ENCODE measurements at places on chromosomes 2 and 18.

GRCh38 chr2:71603311-71603811, 150.0 kb downstream of the DYSF start:
- DNase-seq = peak; percentile 59

GRCh38 chr2:34901739-34902138, 1302.6 kb upstream of the FAM98A start:
- DNase-seq = no peak

GRCh38 chr2:55076721-55077120, 26.5 kb upstream of the RTN4 start:
- no peak for DNase-seq

GRCh38 chr2:36708041-36708741, 11.7 kb downstream of the VIT start:
- peak; percentile 61 for DNase-seq

DNA sequence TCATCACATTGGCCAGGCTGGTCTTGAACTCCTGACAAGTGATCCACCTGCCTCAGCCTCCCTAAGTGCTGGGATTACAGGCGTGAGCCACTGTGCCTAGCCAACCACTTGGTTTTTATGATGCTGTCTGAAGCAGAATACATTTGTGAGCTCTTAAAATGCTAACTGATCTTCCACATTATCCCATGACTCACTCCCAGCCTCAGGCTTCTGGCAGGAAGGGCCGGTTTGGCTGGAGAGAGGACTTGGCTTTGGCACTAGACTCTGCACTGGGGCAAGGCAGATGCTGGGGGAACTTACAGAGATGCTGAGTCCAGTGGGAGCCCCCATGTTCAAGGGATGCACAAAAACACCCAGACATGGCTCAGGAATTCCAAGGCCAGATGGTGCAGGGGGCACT, 40.5 kb upstream of the SH3BP4 start:
- DNase-seq = no peak

- DNase-seq = no peak
Observed at GRCh38 chr2:122081751-122082150, 326.3 kb downstream of the TSN start.

DNA sequence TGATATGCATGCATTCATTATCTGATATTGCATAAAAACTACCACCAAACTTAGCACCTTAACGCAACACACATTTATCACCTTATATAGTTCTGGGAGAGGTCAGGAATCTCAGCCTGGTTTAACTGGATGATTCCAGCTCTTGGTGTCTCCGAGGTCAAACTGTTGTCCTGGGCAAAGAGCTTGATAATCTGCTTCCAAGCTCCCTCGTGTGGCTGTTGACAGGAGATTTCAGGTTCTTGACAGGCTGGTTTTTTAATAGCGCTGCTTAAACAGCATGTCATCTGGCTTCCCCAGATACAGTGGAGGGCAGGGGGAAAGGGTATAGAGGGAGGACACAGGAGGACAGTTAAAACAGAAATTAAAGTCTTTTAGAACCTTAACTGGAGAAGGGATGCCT, 785.0 kb downstream of the CNTNAP5 start:
- DNase-seq = no peak

- no peak for DNase-seq
Observed at GRCh38 chr2:237315170-237315828, 98.7 kb downstream of the COL6A3 start.

GRCh38 chr2:648476-649424, 28.5 kb downstream of the TMEM18 start:
- no peak for DNase-seq

DNA sequence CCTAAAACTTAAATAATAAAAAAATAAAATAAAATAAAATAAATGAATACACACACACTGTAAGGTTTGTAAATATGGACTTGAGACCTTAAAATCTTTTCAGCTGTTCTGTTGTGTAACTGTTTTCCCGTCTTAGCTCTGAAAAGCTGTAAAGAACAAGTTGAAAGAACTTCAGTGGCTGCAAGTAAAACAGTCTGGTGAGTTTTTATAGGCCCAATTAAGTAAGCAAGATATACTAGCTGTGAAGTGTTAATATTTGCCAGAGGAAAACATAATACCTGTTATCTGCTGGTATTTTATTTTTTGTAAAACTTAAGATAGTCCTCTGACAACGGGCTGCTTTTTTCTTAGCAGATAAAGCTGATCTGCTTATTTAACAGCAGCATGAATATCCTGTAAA, 176.9 kb upstream of the NRP2 start:
- no peak for DNase-seq

GRCh38 chr2:128736046-128736688, 417.5 kb upstream of the HS6ST1 start:
- no peak for DNase-seq

DNA sequence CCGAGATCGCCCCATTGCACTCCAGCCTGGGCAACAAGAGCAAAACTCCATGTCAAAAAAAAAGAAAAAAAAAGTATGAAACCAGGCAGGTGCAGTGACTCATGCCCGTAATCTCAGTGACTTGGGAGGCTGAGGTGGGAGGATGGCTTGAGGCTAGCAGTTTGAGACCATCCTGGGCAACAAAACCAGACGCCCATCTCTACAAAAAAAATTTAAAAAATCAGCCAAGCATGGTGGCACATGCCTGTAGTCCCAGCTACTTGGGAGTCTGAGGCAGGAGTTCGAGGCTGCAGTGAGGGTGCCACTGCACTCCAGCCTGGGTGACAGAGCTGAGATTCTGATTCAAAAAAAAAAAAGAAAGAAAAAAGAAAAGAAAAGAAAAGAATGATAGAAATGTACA, 277.8 kb downstream of the MYCN start:
- no peak for DNase-seq

- DNase-seq = peak; percentile 79
Observed at GRCh38 chr2:236972491-236973342, 113.0 kb upstream of the COPS8 start.

DNA sequence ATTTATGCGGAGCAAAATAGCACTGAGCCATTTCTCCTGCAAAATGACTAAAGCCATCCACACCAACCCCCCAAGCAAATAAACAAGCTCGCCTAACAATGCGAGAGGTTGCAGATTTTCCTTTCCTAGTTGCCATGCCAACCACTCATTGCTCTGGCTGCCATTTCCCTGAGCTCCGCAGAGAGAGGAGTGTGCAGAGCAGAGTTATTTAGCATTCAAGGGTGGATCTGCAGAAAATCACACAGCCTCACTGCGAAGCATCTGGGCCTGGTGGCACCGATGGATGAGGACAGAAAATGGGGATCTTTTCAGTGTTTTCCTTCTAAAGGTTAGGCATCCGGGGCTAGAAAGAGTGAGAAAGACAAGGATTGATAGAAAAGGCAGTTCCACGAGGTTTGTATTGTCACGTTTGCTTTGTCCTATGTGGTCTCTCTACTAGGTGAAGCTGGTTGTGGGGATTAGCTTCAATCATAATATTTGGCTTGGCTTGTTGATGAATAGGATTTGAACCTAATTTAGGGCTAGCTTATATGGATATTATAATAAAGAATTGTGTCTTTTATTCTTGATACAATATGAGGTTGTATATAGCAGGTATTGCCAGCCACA, 110.2 kb upstream of the UNC80 start:
- DNase-seq = no peak

GRCh38 chr2:121550669-121551068, 20.0 kb downstream of the RNU4ATAC start:
- DNase-seq = no peak

DNA sequence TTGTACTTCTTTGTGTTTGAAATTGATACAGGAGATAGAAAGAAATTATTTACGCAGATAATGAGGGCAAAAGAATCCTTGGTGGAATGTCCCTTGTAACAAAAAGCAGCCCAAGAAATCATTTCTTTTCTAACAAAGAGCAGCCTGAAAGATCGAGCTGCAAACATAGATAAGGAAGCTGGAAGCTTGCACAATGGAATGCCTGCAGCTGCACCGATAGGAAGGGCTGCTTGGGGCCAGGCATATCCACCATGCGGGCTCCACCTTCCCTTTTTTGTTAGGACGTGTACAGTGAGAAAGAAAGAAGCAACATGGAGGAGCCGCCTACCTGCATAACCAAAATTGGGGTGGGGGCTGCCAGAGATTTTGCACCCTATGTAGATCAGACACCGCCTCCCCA, 568.7 kb downstream of the METTL4 start:
- no peak for DNase-seq

- no peak for DNase-seq
Observed at GRCh38 chr18:77089723-77090285, 42.8 kb downstream of the MBP start.

GRCh38 chr2:3725458-3726250, 22.3 kb downstream of the DCDC2C start:
- DNase-seq = no peak

GRCh38 chr2:205759732-205760131, 77.4 kb downstream of the NRP2 start:
- DNase-seq = no peak

DNA sequence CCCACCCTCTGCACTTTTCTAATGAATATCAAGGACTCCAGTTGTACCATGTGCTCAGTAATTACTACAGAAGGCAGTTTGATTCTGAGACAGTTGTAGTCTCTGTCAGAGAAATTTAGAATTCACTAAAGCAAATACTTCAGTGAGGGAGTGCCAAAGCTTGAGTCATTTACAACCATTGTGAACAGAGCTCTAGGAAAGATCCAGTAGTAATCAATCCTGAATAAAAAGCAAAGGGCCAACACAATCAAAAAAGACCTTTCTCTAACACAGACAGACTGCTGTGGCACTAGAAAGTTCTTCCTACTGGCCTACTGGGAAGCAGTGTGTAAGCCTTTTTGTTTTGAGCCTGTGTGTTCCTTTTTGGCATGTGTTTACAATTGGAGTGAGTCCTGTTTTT, 135.6 kb upstream of the UNC80 start:
- DNase-seq = no peak

DNA sequence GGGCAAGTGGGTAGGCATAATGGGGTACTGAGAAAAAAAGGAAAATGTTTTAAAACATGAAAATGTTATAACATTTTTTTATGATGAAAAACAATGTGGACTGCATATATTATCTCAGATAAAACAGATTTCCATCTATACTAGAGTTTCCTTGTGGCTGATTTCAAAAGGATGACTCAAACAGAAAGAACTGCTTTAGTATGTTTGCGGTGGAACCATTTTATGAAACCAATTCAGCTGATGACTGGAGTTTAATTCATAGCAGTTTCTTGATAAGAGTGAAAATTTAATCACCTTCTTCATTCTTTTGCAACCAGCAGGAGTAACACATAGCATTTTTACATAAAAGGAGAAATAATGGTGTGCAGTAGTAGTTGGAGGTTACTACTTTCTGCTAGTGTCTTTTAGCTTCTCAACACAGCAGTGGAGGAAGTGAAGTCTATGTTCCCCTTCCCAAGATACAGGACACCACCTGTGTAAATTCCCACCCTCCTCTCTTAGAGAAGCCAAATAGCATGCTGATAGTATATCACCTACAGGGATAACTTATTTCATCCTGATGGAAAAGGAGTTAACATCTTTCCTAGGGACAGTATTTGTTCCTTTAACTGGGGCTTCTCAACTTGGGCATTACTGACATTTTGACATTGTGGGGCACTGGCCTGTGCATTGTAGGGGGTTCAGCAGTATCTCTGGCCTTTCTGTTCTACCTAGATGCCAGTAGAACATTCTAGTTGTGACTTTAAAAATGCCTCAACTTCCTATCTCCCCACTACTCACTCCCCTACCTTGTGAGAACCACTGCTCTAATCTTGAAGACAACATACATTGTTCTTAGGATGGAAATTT, 29.9 kb downstream of the PELI1 start:
- DNase-seq = peak; percentile 54

DNA sequence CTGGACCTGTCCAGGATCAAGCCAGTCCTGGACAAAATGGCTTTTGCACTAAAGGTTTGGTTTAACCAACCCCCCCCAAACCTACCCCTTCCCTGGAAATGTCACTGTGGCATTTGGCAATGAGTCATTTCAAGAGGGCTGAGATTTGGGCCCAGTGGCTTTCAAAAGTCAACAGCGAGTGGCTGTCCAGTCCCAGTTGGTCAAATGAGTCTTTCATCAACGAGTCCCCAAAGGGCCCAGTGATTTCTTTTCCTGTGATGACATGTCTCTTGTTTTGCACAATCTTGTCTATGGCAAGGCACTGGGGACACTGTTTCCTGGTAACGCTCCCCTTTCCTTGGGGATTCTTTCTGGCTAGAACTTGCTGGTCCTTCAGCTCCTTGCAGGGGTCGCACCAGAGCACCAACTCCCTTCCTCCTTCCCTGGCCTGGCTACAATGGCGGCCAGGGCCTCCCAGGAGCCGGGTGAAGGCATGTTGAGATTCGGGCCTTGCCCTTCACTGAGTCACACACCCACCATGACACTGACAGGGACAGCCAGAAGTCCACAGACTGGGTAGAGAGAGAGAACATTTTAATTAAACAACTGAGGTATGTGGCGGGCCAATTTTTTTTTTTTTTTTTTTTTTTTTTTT, 87.2 kb downstream of the SMAD7 start:
- peak; percentile 83 for DNase-seq

DNA sequence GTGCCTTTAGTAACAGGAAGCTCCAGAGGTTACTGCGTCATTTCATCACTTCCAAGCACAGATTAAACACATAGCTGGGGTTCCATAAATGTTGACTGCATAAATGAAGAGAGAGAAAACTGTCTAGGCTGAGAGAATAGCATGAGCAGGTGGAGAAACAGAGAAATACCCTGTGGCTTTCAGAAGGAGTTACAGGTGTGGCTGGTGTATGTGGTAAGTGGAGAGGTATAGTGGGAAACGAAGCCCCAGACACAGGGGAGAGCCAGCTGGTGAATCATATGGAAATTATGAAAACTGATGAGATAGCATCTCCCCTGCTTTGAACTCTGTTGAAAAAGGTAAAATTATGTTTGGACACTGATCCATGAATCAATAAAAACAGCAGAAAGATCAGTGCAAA, 807.4 kb upstream of the POU3F3 start:
- no peak for DNase-seq

DNA sequence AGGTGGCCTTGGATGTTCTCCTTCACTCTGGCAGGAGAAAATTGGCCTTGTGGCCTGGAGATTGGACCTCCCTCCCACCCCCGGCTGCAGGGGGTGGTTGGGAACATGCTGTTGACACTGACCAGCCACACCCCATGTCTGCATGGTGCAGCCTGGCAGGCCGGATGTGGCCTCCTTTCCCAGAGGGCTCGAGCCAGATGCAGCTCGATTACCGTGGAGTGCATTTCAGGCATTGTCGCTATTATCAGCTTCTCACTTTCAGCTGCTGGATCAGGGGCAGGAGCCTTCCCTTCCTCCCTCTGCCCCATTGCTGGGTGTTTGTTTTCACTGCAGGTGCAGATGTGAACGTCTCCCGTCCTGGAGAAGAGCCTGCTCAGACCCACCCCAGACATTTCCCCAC, 211.0 kb upstream of the SIX2 start:
- no peak for DNase-seq

DNA sequence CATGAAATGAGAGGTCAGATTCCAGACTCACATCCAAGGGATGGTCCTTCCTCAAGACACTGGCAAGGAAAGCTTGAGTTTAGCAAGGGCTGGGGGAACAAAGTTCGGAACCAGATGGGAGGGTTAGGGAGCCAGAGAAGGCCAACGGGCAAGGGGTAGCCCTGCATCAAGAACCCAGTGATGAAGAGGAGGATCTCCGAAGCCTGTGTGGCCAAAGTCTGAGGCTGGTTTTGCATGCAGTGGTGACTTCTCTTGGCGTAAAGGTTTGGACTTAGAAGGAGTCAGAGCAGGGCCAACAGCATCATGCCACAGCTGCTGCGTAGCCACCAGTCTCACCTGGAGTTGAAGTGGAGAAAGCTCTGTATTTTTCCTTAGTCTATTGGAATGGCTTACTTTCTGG, 123.5 kb upstream of the ALPP start:
- no peak for DNase-seq

- DNase-seq = no peak
Observed at GRCh38 chr2:100886085-100886484, 66.1 kb downstream of the NPAS2 start.

- DNase-seq = no peak
Observed at GRCh38 chr18:9986156-9986930, 72.5 kb downstream of the VAPA start.
